H9 (cell line): ENCODE measurements at places on chromosomes 2 and 18.

- no peak for DNase-seq
These were observed 74.3 kb upstream of the MMADHC start for GRCh38 chr2:149661844-149662243.

- no peak for DNase-seq
These were observed 168.4 kb upstream of the SPOPL start for GRCh38 chr2:138333121-138333520.

DNA sequence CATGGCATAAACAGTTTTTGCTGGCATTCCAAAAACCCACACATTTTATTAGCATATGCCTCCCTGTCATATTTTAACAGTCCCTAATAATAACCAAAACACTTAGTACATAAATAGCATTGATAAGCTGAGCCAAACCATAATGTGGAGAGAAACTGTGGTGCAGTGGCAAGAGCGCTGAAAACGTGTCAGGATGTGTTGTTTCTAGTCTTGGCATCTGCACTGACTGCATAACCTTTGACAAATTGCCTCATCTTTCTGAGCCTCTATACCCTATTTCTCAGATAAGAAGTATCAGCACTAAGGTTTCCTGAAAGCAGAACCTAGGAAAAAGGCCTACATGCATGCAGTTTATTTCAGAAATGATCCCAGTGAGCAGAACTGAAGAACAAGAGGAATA is 41.4 kb downstream of the RAD51AP2 start:
- no peak for DNase-seq

DNA sequence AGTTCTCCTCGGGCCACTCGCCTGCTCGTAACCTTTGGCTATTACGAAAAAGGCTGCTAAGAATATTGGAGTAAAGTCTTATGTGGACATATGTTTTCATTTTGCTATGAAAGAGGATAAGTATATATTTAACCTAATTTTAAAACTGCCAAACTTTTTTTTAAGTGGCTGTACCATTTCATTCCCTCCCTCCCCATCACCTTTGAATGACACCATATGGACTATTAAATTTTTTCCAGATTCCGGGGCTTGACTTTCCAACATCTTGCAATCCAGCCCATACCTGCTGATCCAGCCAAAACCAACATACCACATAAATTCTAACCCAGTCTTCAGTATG is 31.5 kb downstream of the REEP1 start:
- no peak for DNase-seq

- peak; percentile 72 for DNase-seq
These were observed 50.5 kb upstream of the TXNDC2 start for GRCh38 chr18:9835113-9835755.

GRCh38 chr2:105820691-105821090 is 76.0 kb downstream of the NCK2 start:
- DNase-seq = no peak

DNA sequence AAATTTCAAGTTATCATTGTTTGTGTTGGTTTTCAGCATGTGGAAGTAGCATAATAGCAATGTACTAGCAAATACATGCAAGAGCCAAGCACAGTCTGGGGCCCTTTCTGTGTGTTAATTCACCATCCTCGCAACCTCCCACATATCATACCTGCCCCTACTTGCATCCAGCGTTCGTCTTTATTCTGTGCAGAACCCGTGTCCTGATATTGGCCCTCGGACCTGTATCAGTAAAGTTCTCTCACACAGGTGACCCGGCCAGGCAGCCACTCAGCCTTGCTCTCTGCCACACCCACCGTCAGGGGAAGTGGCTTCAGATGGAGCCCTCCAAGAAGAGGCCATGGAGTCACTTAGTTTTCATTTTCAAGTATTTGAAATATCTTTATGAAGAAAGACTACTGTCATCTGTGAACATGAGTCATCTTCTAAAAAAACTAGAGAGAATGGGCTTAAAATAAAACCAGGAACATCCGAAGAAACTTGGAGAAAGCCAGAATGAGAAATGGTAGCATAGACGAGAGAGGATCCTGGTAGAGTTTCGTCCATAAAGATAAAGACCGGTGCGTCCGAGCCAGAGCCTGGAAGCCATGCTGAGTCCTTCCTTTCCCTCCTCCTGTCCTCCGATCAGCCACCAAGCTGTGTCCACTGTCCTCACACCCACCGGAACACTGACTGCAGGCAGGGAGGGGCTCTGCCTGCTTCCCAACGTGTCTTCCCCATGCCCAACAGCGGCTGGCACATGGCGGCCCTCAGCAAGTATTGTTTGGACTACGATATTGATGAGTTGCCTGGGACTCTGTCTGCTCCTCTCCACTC is 57.3 kb upstream of the RPL31 start:
- DNase-seq = no peak

GRCh38 chr2:240450532-240451107 is 15.2 kb downstream of the GPC1 start:
- DNase-seq = no peak

- no peak for DNase-seq
These were observed 499.0 kb downstream of the TXNL1 start for GRCh38 chr18:56139372-56139771.

DNA sequence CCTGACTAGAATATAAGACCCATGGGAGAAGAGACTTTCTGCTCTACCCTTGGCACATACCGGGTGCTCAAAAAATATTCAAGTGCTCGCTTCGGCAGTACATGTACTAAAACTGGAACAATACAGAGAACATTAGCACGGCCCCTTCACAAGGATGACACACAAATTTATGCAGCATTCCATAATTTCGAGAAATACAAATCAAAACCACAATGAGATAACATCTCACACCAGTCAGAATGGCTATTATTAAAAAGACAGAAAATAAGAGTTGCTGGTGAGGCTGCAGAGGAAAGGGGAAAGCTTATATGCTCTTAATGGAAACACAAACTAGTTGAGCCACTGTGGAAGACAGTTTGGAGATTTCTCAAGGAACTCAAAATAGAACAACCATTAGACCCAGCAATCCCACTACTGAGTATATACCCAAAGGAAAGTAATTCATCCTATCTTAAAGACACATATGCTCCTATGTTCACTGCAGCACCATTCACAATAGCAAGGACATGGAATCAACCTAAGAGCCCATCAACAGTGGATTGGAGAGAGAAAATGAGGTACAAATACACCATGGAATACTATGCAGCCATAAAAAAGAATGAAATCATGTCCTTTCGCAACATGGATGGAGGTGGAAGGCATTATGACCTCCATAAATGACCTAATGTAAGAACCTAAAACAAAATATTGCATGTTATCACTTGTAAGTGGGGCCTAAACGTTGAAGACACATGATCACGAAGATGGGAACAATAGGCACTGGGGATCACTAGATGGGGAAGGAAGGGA is 71.6 kb upstream of the CYP1B1 start:
- no peak for DNase-seq

GRCh38 chr2:73997813-73998212 is 13.1 kb downstream of the TET3 start:
- peak; percentile 32 for DNase-seq

- DNase-seq = no peak
These were observed 24.1 kb downstream of the SLC40A1 start for GRCh38 chr2:189556526-189556925.

DNA sequence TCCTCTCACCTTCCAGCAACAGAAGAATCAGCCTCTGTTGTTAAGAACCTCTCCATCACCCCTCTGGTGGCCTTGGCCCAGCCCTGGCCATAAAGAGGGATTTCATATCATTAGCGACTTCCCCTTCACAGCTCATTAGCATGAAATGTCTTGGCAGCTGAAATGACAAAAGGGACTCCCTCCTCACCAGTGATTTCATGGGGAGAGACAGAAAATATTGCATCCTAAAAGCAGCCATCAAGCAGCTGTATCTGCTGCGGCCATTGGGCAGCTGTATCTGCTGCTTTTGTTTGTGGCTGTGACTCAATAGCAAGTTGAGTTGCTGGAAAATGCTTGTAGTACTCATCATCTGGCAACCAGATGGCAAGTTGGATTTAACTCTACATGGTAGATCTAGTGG is 105.9 kb upstream of the RMDN2 start:
- no peak for DNase-seq

DNA sequence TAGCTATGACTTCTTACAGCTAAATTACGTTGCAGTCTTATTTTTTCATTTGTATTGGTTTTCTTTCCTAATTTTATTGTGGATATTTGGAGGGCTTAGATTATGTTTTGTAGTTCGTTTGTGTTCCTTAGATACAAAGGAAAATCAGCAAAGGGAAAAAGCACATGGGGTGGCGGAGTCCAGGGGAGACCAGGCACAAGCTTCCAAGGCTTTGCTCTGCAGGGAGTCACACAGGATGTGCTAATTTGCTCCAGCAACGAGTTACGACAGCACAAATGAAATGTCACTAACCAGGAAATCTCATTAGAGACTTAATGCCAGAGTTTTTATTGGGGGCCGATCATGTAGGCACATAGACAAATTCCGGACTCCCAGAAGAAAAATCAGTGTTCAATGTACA is 60.5 kb upstream of the CABYR start:
- no peak for DNase-seq

DNA sequence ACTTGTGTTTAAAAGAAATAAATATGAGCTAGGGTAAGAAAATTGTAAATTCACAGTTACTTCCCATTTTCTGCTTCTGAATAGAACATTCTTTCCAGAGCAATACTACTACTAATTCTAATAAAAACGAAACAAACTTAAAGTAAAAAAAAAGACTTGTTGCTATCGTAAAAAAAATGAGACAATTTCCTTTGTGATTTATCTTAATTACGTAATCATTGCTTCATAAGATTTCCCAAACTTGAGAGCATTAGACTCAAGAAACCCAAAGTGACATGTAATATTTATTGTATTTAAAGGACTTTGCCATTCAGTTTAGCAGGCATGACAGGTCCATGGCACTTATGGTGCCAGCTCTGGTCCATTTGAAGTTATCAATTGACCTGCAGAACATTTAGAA is 153.8 kb downstream of the AQP4 start:
- DNase-seq = no peak

- no peak for DNase-seq
These were observed 329.5 kb upstream of the CWC22 start for GRCh38 chr2:180336550-180336949.

DNA sequence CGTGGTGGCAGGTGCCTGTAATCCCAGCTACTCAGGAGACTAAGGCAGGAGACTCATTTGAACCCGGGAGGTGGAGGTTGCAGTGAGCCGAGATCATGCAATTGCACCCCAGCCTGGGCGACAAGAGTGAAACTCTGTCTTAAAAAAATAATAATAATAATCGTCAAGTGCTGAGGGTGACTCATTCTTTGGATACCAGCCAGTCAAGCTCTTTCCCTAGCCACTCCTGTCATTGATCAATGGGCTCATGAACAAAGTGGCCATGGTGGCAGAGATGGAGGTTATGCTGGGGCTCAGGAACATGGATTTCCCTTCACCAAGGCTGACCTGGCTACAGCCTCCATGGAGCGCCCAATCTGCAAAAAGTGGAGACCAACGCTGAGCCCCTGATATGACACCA is 94.5 kb upstream of the HAAO start:
- DNase-seq = no peak
